ENCODE measurements at places on chromosomes 4 and X.

- DNase-seq, result no peak
Measured at GRCh38 chr4:153261461-153261860, 57.2 kb downstream of the TRIM2 start.

- no peak for DNase-seq
Measured at GRCh38 chr4:1670279-1670678, 13.8 kb downstream of the FAM53A start.

DNA sequence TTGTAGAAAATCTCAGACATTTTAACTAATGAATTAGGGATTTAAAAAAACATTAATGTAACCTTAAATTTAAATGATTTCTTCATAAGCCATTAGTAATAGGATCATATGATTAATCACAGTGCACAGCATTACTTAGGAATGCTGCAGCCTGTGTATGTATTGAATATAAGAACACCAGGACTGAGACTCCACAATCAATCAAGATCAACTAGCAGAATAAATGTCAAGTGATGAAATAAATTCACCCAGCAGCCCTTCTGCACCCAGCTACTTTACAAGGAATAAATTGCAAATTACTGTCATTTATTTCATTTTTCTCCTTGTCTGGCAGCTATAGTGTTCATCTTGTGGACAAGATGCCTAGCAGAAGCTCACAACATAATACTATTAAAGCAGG, 46.5 kb downstream of the NEIL3 start:
- DNase-seq, result no peak

GRCh38 chrX:119101168-119101567, 26.4 kb downstream of the KIAA1210 start:
- no peak for DNase-seq

- no peak for DNase-seq
Measured at GRCh38 chrX:118338930-118339329, 7.0 kb upstream of the WDR44 start.

DNA sequence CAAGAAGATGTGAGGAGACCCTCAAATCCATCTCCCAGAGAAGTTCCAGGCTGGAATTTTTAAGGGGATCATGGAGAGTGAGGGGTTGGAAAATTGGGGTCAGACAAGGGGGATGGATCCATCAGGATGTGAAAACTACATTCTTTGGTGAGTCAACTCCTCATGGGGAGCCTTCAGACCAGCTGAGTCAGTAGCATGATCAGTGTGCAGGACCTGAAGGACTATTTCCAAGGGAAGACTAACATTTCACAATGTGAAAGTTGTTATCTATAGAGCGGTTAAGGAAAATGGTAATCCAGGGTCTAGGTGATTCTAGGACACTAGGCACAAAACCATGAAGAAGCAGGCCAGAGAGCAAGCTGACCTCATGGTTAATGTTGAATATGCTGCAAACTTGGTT, 38.6 kb upstream of the CEP135 start:
- DNase-seq, result no peak

- no peak for DNase-seq
Measured at GRCh38 chr4:30073011-30073710, 647.0 kb upstream of the PCDH7 start.

GRCh38 chr4:74319470-74319869, 11.2 kb downstream of the EPGN start:
- no peak for DNase-seq

DNA sequence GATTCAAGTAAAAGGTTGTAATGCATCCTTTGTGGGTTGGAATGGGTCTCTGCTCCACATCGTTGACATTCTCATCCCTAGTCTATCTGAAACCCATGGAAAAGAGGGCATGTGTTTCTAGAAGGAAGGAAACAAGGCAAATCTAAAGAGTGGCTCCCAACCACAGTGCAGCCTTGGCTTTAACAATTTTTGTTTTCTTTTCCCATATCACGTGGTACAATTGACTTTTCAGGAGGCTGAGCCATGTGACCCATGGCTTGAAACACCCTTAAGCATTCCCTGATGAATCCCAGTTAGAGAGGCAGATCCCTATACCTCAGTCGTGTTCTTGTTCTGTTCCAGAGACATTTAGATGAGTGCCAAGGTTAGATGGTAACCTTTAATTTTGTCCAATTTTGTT, 12.8 kb downstream of the DCUN1D4 start:
- DNase-seq, result no peak

Measured in CD4-positive, alpha-beta T cell treated with Interleukin-15 for 1 hour (primary cell).